ENCODE measurements at places on chromosomes 13 and 19.
A peak's percentile ranks its signal among the peaks of the same experiment; 100 is the strongest.

- DNase-seq: no peak
These were observed 18.3 kb downstream of the PDCD5 start for GRCh38 chr19:32599258-32599657.

DNA sequence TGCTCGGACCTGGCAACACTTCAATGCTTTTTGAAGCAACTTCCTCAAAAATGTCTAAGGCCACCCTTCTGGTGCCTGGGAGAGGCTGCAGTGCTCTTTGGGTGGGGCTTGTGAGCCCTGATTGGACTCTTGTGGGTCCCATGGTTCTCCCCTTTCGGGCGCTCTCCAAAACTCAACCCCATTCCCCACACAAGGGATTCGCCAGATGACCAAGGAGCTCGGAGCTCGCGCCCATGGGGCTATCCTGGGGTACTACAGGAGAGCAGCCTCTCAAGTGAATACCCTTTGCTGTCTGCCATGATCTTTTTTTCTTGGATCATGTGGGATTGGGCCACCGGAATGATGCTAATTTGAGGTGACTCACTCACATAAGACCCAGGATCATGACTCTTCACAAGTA lies 29.7 kb upstream of the KL start:
- no peak for DNase-seq

DNA sequence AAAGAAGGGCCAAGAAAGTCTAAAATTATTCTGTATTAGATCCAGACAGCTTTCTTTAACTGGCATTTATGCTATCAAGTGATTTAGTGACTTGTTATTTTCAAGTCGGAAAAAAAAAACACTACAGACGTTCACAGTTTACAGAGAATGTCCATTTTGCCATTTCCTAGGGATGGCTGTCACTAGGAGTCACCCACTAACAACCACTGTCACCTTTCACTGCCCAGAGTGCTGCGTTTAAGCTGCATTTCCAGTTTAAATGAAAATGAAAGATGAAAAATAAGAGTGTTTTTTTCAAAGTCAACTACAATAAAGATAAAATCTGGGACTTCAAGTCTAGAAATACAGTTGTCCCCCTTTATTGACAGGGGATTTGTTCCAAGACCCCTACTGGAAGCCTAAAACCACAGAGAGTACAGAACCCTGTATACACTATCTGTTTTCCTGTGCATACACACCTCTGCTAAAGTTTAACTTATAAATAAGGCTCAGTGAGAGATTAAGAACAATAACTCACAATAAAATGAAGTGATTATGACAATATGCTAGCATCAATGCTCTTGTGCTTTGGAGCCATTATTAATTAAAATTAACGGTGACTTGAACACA lies 112.5 kb downstream of the SACS start:
- DNase-seq: no peak

- peak; percentile 82 for DNase-seq
These were observed at the start of gene ZNF880 for GRCh38 chr19:52369559-52370340. Gene ZNF880 (plus strand): TSS chr19:52369923. CDS start chr19:52369966, 43 bp downstream.

DNA sequence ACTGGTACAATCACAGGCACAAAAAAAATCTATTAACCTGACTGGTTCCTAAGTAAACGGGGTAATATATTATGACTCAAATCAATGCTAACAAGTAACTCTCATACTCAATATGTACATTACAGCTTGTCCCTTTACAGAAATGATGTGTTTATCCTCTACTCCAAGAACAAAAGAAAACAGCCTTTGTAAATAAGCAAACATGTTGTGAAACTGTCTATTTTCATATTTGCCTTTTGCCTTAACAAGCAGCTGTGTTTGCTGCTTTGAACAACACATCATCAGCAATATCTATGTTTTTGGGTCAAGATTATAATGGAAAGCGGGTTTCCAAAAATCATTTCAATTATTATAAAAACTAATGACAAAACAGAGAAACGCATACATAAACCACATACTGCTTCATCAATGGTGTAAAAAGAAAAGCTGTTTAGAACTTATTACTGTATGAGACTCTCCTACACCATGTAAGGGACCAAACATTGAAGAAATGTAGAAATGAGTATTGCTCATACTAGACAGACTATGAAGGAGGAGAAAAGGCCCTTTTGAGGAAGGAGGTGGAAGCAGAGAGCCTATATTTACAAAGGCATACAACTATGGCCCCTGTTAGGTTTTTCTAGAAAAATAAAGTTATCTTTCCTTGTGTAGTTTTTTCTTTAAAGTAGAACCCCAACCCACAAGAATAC lies 14.8 kb downstream of the TBC1D4 start:
- DNase-seq: no peak

GRCh38 chr13:51770160-51770559 lies 33.8 kb downstream of the DHRS12 start:
- no peak for DNase-seq

GRCh38 chr19:34711890-34712289 lies 22.2 kb upstream of the ZNF181 start:
- DNase-seq: no peak

DNA sequence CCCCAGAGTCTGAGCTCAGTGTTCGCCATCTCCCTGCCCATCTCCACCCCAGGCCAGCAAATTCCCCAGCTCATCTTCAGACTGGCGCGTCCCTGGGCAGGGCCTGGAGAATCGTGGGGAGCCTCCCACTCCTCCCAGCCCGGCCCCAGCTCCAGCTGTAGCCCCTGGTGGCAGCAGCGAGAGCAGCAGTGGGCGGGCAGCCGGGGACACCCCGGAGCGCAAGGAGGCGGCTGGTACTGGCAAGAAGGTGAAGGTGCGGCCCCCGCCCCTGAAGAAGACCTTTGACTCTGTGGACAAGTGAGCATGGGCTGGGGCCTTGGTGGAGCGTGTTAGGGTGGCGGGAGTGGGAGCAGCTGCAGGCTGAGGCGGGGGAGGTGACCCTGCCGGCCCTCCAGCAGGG lies 8.4 kb upstream of the PRR19 start:
- no peak for DNase-seq

- DNase-seq: no peak
These were observed 65.0 kb downstream of the TBC1D4 start for GRCh38 chr13:75417012-75417384.

DNA sequence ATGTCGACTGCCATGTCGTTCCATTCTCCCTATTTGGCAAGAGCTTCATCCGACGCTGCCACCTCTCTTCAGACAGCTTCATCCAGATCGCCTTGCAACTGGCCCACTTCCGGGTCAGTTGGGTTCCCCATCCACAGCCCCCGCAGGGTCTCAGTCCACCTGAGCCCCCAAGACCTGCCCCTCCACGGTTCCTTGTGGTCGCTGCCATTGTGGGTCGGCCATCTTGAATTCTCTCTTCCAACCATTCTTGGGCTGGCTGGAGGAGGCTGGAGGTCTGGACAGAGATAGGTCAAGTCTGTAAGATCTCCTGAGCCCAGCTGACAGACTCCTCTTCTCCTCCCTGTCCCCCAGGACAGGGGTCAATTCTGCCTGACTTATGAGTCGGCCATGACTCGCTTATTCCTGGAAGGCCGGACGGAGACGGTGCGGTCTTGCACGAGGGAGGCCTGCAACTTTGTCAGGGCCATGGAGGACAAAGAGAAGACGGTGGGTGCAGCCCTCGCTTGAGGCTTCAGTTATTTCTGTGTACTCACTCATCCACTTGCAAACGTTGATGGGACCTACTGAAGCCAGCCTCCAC lies 19.5 kb downstream of the CPT1C start:
- DNase-seq: no peak

DNA sequence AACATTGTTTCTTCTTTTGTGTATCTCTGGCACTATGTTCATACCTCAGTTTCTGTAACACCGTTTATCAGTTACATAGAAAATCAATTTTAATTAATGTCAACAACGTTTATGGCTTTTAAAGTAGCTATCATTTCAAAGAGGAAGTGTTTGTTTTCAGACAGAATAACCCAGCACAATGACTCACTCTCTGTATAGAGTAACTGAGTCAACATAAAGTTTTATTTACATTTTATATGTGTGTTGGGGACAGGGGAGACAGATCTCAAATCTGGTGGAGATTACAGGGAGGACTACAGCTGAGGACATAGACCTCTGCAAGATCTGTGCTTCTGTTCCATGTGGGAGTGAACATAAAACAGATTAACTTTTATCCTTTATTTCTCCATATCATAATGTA lies 2590.1 kb downstream of the PCDH9 start:
- DNase-seq: no peak

- DNase-seq: no peak
These were observed 740.1 kb downstream of the UQCRFS1 start for GRCh38 chr19:28472843-28473242.

DNA sequence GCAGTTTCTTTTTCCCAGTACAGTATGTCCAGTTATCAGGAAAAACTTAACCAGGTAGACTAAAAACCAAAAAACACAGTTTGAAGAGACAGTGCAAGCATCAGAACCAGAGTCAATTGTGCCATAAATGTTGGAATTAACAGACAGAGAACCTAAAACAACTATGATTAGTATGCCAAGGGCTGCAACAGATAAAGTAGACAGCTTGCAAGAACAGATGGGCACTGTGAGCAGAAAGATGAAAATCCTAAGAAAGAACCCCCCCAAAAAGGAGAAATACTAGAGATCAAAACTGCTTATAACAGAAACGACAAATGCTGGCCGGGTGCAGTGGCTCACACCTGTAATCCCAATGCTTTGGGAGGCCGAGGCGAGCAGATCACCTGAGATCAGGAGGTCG lies 47.1 kb upstream of the KLF5 start:
- no peak for DNase-seq

DNA sequence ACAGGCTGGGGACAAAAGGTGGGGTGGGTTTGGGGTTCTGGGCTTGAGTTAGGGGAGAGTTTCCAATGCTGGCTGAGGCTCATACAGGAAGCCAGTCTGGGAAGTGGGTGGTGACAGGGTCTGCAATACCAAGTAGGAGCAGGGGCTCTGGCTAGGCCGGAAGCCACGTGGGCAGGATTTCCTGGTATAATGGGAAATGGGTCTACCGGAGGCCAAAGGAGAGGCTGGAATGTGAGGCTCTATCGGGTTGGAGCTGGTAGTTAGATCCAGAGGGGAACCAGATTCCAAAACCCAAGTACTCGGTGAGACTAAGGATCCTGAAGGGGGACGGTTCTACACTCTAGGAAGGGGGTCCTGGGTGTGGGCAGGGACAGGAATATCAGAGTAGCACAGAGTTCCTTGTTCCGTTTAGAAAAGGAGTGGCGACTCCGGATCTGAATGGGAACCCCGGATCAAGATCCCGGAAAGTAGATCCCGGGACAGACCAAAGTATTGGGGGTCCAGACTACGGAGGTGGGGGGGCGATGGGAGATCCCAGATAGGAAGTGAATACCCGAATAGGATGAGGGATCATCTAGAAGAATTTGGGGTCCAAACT lies 802 bp downstream of the CDC37 start:
- no peak for DNase-seq

DNA sequence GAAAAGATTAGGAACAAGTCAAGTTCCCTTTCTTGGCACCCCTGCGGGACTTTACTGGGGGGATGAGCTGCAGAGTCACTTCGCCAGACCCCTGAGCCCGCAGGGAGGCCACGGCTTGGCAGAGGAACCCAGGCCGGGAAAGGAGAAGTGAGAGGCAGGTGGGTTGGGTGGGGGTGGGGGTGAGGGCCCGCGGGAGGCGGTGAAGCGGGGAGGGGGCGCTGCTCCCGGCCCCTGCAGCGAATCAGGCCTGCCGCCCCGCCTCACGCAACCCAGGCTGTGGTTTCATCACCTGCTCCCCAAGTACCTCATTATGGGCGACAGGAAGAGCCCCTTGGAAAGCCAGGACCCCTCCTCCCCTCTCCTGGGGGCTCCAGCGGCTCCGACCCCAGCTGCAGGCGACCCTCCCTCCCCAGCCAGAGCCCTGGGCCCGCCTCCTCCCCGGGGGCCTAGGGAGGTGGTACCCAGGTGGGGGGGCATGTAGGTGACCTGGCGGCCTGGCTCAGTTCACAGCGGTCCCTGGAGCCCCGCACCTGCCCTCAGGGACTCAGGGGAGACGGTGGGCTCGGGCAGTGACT lies 9.5 kb downstream of the MEF2B start:
- no peak for DNase-seq

DNA sequence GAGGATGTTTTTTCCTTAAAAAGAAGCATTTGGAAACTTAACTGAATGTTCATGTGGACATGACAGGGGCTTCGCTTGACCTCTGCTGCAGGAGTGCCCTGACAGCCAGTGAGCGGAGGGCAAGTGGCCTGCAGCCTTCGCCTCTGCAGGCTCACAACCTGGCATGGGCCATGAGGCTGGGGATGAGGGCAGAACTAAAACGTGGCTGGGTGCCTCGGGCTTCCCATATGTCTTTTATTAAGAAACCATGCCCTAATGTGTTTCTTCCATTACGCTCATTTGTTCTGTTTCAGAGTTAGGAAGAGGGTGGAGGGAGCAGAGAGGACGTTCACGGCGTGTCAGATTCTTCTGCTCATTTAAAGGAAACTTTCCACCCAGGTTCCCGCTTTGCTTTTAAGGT lies 2.9 kb downstream of the ARHGEF7 start:
- no peak for DNase-seq

GRCh38 chr13:113761136-113761535 lies 2.1 kb downstream of the TMEM255B start:
- no peak for DNase-seq

GRCh38 chr13:39818953-39819352 lies 163.5 kb downstream of the COG6 start:
- no peak for DNase-seq

DNA sequence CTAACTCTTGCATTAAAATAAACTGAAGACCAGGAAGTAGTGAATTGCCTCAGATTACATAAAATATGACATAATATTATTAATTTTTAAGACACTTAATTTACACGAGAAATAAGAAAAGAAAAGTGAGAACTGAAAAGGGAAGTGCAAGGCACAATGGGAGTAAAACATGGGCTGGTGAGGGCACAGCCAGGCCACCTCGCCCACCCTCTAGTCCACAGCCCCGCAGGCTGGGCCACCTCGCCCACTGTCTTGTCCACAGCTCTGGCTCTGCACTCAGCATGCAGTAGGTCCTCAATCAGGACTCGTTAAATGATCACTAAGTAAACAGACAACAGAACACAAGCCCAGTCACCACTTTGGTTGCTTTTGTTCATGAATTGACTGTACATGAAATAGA lies 67.8 kb upstream of the ARHGEF7 start:
- no peak for DNase-seq

DNA sequence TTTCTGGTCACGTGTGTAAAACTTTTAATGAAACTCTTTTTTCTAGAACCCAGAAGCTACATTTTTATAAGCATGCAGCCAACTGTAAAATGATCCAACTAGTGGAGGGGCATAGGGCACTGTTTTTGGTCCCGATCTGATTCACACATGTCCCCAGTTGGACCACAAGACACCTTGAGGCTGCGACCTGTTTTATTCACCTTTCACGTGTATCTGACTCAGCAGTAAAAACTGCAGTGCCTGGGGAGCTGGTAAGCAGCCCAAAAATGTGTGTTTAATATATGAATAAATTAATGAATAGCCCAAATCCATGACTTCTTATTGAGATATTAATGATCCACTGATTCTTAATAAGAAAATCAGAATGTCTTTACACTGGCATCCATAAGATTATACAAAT lies 140.4 kb downstream of the COL4A1 start:
- no peak for DNase-seq

- DNase-seq: no peak
These were observed 5.9 kb downstream of the PTBP1 start for GRCh38 chr19:803099-803561.

- no peak for DNase-seq
These were observed 4.9 kb upstream of the PTBP1 start for GRCh38 chr19:792306-792885.

GRCh38 chr19:35267353-35267817 lies 1.4 kb upstream of the USF2 start:
- no peak for DNase-seq

GRCh38 chr13:37409756-37410155 lies 188.8 kb downstream of the POSTN start:
- DNase-seq: no peak

All from fibroblast of skin of left biceps (primary cell).